ENCODE measurements at places on chromosomes 2 and 18. TPM values are rescaled to one million over a fixed set of nuclear protein-coding genes. Genes with fewer than 3 reads are reported as not detected.

Gene REG1B
- not detected for polyA plus RNA-seq

Gene LOXHD1
- polyA plus RNA-seq = 0.56 TPM

Gene IMP4
- polyA plus RNA-seq = 32.1 TPM

Gene TANC1
- 25.6 TPM for polyA plus RNA-seq

Gene ELOA2
- not detected for polyA plus RNA-seq

Gene UGT1A8
- not detected for polyA plus RNA-seq

Gene WIPF1
- 27.6 TPM for polyA plus RNA-seq

Gene DYNAP
- not detected for polyA plus RNA-seq

Gene IL36A
- polyA plus RNA-seq = not detected

Gene UGT1A5
- polyA plus RNA-seq = not detected

Gene TRIM54
- 6.4 TPM for polyA plus RNA-seq

Gene POLR1B
- 24.6 TPM for polyA plus RNA-seq

Gene RSAD2
- 5.7 TPM for polyA plus RNA-seq

Gene TNS1
- polyA plus RNA-seq = 57.5 TPM

Gene POTEJ
- polyA plus RNA-seq = 0.12 TPM

Gene SULT1C2
- polyA plus RNA-seq = 39.4 TPM

Gene FAM110C
- 10.2 TPM for polyA plus RNA-seq

Gene VWC2L
- not detected for polyA plus RNA-seq

Gene ACVR1
- 33.6 TPM for polyA plus RNA-seq

Gene CD207
- 0.14 TPM for polyA plus RNA-seq

Gene PARD3B
- polyA plus RNA-seq = 38.8 TPM

Gene GLI2
- polyA plus RNA-seq = 8.0 TPM
